ENCODE measurements at places on chromosomes 13 and 19. TPM values are rescaled to one million over a fixed set of nuclear protein-coding genes. Genes with fewer than 3 reads are reported as not detected.

DNA sequence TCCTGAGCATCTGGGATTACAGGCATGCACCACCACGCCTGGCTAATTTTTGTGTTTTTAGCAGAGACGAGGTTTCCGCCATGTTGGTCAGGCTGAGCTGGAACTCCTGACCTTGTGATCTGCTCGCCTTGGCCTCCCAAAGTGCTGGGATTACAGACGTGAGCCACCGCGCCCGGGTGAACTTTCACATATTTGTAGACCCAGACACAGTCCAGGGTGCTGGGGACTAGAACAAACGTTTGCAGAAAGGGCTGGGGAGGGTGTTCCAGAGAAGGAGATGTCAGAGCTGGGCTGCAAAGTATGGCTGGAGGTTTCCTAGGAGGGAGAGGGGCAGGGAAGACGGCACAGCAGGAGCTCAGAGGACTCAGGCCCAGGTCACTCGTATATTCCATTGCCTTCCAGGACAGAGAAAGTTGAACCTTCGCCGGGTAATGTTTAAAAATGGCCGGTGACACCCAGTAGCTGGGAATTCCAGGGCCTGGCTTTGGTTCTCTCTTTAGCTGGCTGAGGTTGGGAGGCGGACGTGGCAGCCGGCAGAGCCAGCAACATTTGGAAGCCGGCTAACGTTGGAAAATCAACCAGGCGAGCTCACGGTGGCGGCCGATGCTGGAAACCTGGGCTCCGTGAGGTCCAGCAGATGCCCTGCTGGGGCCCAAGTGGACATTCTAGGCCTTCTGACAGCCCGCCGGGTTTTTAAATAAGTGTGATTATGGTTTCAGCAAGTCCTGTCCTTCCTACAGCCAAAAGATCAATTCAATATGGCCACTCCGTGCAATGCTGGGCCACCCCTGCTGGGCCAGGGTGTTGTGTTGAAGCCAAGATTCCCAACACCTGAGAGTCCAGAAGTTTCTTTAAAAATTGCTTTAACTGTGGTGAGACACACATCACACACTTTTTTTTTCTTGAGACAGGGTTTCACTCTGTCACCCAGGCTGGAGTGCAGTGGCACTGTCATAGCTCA, 41.5 kb downstream of the NFIC start:
- no peak for DNase-seq
- H3K4me1 ChIP-seq, result peaks cover 4% of the 10 kb centered on the region
- no peaks in the 10 kb centered on the region for H3K36me3 ChIP-seq
- H3K27me3 ChIP-seq, result peaks cover 4% of the 10 kb centered on the region
- H3K27ac ChIP-seq, result no peak overlapping the region

- no peaks in the 10 kb centered on the region for H3K27me3 ChIP-seq
- no peak overlapping the region for H3K27ac ChIP-seq
- H3K36me3 ChIP-seq, result no peaks in the 10 kb centered on the region
- DNase-seq, result no peak
Observed at GRCh38 chr19:9060564-9061340, 26.1 kb upstream of the OR1M1 start.

DNA sequence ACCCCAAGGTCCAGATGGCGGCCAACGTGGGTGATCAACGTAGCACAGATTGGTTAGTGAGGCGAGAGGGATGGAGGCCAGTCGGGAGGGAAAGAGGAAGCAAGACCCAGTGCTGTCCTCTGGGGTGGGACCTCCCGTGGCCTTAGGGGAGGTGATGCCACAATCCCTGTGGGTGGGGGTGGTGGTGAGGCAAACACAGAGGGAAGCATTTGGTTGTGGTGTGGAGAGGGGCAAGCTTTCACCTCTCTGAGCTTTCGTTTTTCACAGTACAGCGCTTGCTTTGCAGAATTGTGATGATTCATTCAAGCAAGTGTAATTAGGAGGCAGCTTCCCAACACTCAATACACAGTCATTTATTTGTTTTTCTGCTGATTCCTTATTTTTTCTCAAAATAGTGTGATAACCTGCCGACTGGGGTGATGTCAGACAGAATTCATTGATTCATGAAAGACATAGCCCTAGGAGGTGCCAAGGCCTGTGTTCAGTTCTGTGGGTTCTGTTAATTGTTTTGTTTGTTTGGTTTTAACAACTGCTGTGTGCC, 2.4 kb downstream of the LENG8 start:
- no peak for DNase-seq
- H3K4me3 ChIP-seq, result no peak overlapping the region
- no peak overlapping the region for H3K27ac ChIP-seq
- H3K36me3 ChIP-seq, result no peaks in the 10 kb centered on the region
- H3K27me3 ChIP-seq, result no peaks in the 10 kb centered on the region

- H3K4me3 ChIP-seq, result no peak overlapping the region
- H3K4me1 ChIP-seq, result no peaks in the 10 kb centered on the region
- no peaks in the 10 kb centered on the region for H3K27me3 ChIP-seq
- no peak overlapping the region for H3K27ac ChIP-seq
- H3K36me3 ChIP-seq, result no peaks in the 10 kb centered on the region
Observed at GRCh38 chr19:42230571-42230970, 10.5 kb downstream of the ZNF526 start.

Gene ACER1
- not detected for total RNA-seq

Gene GPC6
- total RNA-seq, result 42.9 TPM

Gene ZNF135
- 11.1 TPM for total RNA-seq

Gene TMEM86B
- total RNA-seq, result 3.3 TPM

Data from neural progenitor cell (in vitro differentiated cells).